Activated CD4-positive, alpha-beta T cell treated with anti-CD3 and anti-CD28 coated beads, Interleukin-2, amount 10 ng/mL, durations not matched to agents 7 days and 5 days (primary cell): ENCODE measurements at places on chromosomes 2 and 18.

DNA sequence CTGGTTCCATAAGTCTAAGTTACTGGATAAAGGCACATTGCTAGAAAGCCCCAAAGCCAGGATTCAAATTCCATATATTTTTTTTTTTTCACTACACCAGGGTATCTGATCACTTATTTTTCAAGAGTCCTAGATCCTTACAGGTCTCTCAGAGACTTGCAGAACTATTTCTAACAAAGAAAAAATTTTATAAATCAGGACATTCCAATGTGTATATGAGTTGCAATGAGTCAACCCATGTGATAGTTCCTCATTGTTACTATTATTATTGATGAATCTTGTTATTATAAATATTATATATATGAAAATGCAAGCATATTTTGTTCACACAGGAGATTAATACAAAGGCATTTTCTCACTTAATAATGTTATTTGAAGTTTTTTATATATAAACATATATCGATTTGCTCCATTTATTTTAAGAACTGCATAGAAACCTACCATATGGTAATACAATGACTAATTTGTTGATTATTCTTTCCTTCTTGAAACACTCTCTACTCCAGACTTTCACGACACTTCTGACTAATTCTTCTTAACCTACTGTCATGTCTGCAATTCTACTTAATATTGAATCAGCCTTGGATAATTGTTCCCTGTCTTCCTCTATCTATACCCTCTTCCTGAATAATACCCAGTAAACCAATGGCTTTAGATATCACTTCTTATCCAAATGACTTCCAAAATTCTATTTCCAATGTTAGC, 968.4 kb upstream of the NRXN1 start:
- H3K36me3 ChIP-seq, result no peaks in the 10 kb centered on the region
- no peaks in the 10 kb centered on the region for H3K27me3 ChIP-seq
- H3K4me3 ChIP-seq, result no peak overlapping the region
- no peak overlapping the region for H3K27ac ChIP-seq
- H3K4me1 ChIP-seq, result no peaks in the 10 kb centered on the region
- DNase-seq, result no peak

GRCh38 chr2:177466337-177467195, 74.0 kb downstream of the AGPS start:
- no peak overlapping the region for H3K4me3 ChIP-seq
- no peaks in the 10 kb centered on the region for H3K27me3 ChIP-seq
- no peaks in the 10 kb centered on the region for H3K4me1 ChIP-seq
- no peak overlapping the region for H3K27ac ChIP-seq
- no peak for DNase-seq

DNA sequence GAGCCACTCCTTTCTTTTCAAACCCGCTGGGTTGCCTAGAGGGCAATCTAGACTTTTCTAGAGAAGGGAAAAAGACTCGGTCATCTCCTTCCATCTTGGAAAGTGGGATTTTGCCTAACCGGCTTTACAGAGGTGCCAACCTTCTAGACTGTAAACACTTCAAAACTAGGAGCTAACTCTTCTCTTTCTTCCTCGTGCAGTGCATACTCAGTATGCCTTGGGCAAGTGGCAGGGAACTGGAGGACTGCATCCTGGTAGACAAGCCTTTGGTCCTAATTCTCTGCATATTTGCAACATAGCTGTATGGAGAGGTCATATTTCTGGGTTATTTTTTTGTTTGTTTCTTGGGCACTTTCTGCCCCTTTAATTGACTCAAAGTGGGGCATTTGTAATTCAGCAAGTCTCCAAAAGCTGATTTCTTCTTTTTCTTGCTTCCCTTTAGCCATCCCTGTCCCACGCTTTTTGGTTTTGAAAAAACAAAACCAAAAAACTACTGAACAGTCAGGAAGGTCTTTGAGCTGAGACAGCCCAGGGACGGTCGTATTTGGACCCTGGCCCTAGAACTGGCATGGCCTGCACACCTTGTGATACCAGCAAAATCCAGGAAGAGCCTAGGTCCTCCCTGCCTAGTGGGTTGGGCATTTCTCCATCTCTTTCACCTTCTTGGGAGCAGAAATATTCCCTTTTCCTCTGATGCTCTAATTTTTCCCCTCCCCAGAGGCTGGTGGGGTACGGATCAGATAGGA, 5.8 kb upstream of the GATA6 start:
- no peaks in the 10 kb centered on the region for H3K36me3 ChIP-seq
- H3K27me3 ChIP-seq, result peaks cover 60% of the 10 kb centered on the region
- no peak overlapping the region for H3K4me3 ChIP-seq
- DNase-seq, result no peak
- H3K4me1 ChIP-seq, result peaks cover 6% of the 10 kb centered on the region

- peaks cover 26% of the 10 kb centered on the region for H3K4me1 ChIP-seq
- H3K36me3 ChIP-seq, result peaks cover 23% of the 10 kb centered on the region
- H3K4me3 ChIP-seq, result no peak overlapping the region
- peak; percentile 9 for DNase-seq
- no peaks in the 10 kb centered on the region for H3K27me3 ChIP-seq
These were observed 552.0 kb upstream of the NRP2 start for GRCh38 chr2:205130111-205130829.

- no peaks in the 10 kb centered on the region for H3K27me3 ChIP-seq
- DNase-seq, result no peak
- no peak overlapping the region for H3K27ac ChIP-seq
- H3K4me3 ChIP-seq, result no peak overlapping the region
- peaks cover 31% of the 10 kb centered on the region for H3K4me1 ChIP-seq
These were observed 8.0 kb downstream of the HDAC4 start for GRCh38 chr2:239392688-239393387.

DNA sequence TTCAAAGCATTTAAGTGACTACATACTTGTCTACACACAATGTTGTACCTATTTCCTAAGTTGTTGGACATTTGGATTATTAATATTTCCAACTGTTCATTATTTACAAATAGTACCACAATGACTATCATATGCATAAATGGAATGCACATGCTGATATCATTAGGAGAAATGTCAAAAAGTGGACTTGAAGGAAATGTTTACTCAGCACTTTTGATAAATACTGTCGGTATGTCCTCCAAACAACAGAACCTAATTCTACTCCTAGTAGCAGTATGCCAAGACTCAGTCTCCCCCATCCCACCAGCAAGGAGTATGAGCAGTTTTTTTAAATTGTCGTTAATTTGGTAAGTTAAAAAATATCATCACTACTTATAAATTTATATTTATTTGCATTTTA, 116.8 kb downstream of the L3MBTL4 start:
- no peak overlapping the region for H3K4me3 ChIP-seq
- H3K4me1 ChIP-seq, result peaks cover 15% of the 10 kb centered on the region
- DNase-seq, result no peak

DNA sequence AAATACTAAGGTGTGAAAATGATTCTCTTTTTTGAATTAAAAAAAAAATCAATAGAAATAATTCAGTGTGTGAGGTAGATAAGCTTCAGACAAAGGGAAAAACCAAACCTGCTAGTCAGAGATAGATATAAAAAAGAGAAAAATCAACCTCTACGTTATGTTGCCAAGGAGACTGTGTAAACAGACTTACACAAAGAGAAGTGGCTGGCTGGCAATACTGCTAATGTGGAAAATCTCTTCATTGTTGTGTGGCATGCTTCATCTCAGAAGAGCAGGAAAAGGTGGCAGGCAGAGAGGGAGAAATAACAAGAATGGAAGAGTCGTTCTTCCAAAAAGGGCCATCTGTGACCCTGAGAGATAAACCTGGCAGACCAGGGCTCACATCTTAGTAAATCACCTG, 200.8 kb downstream of the SLC8A1 start:
- no peaks in the 10 kb centered on the region for H3K36me3 ChIP-seq
- H3K4me1 ChIP-seq, result no peaks in the 10 kb centered on the region
- DNase-seq, result no peak
